Thymus (tissue), 14 donors: ENCODE measurements at places on chromosomes 6 and 20.

GRCh38 chr6:33672808-33673207 is 38.7 kb downstream of the UQCC2 start:
- no peak for DNase-seq

GRCh38 chr6:79440598-79440997 is 96.6 kb downstream of the LCA5 start:
- DNase-seq: no peak

DNA sequence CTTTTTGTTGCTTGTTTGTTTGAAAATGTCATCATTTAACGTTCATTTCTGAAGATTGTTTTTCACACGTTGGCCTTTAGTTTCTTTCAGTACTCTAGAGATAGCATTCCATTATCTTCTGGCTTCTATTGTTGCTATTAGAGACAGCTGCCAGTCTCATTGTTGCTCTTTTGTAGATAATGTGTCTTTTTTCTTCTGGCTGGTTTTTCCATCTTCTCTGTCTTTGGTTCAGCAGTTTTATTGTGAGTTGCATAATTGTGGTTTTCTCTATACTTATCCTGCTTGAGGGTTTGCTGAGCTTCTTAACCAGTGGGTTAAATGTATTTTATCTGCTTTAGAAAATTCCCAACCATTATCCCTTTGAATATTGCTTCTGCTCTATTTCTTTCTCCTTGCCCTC is 23.2 kb upstream of the AIG1 start:
- DNase-seq: no peak

- DNase-seq: no peak
Observed at GRCh38 chr6:148044921-148045320, 297.7 kb upstream of the SASH1 start.

DNA sequence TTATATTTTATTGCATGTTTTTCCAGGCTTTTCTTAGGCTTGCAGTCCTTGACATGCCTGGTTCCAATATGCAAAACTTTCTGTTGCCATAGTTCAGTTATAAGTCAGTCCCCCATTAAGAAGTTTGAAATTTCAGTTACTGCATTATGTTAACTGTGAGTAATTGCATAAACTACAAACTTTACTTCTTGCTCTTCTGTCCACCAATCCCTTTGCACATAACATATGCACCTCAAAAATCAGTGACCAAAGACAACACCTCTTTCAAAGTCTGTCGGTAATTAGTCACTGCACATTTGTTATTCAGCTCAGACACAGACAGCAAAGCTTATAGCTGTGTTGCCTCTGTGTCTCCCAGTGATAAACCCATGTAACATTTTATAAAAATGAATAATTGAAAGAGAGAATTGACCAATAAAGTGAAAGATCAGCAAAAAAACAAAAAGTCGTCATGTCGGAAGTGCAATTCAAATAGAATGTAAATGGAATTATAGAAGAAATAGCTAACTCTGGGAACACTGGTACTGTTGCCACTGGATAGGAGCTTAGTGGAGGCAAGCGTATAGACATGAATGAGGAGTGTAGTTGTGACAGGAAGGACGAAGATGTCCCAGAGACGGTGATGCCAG is 50.3 kb upstream of the BTBD3 start:
- DNase-seq: no peak

- DNase-seq: no peak
Observed at GRCh38 chr6:40328986-40329545, 258.1 kb downstream of the LRFN2 start.

DNA sequence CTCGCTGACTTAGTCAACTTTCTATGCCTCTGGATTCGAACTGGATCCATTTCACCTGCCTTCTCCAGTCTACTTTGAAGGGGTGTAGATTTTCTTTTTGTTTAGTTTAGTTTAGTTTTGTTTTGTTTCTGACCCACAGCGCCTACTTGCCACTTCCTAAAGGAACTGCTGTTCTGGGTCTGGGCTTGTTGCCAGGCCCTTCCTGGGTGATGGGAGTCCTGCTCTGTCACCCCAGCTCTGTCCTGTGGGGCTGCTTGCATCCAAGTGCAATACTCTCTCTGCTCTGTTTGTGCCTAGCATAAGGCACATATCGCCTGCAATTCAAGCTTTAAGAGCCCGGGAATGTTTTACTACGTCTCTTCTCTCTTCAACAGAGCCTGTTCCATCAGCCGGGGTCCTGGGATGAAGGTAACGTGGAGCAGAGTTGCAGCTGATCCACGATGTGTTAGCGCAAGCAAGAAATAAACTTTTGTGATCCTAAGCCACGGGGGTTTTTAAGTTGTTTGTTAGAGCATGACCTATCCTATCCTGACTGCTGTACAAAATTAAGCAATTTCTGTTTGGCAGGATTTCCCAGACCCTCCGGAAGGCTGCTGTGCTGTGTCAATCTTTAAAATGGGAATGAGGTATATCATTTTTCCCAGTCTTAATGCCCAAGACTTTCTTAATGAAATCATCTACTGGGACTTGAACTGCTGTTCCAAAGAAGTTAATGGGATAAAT is 30.9 kb upstream of the TAGAP start:
- DNase-seq: no peak

- DNase-seq: no peak
Observed at GRCh38 chr6:142612956-142613355, 311.1 kb downstream of the ADGRG6 start.
